Kasumi-1 (cell line): ENCODE measurements at places on chromosomes 1 and 21.

DNA sequence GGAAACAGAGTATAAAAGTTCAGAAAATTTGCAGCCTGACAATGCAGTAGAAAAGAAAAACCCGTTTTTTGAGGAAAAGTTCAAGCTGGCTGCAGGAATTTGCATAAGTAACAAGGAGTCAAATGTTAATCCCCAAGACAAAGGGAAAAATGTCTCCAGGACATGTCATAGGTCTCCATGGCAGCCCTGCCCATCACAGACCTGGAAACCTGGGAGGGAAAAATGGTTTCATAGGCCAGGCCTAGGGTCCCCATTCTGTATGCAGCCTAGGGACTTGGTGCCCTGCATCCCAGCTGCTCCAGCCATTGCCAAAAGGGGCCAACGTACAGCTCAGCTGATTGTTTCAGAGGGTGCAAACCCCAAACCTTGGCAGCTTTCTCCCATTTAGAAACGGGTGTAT lies 3.6 kb upstream of the KCNT2 start:
- DNase-seq = no peak

DNA sequence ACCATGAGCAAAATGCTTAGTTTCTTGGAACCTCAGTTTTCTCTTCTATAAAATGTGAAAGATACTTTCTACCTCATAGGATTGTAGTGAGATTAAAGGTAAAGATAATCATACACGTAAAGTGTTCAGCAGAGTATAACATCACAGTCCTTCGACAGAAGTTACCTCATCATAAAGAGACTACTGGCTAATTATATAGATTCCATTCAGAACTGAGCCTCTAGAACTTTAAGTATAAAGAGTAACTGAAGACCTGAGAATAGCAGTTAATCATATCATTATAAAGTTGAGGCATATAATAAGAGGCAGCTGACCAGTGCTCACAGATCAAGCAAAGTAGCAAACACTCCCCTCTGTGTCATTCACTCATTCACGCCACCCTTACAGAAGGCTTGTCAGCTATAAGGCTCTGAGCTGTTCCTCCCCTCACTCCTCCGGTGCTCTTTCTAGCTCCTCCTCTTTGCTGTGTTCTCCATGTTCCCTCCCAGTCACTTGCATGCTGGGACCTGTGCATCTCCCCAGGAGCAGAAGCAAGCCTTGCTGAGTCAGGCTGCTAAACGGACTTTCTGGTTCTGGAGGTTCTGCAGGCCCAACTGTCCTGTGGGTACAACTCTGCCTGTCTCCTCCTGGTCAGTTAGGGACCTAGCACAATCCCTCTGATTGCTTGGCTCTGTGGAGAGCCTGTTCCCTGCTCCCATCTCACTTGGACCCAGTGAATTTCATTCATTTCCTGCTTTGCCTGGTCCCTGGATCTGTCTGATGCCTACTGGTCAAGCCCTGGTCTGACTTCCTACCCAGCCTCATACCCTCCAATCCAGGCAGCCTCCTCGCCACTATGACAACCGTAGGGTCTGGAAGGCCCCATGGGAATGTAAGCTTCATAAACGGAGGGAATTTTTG lies 28.3 kb upstream of the LY9 start:
- DNase-seq = no peak

- peak; percentile 41 for DNase-seq
These were observed 10.4 kb upstream of the BCAR3 start for GRCh38 chr1:93692026-93692425.

GRCh38 chr1:2019571-2020309 lies 595 bp downstream of the GABRD start:
- DNase-seq = no peak

DNA sequence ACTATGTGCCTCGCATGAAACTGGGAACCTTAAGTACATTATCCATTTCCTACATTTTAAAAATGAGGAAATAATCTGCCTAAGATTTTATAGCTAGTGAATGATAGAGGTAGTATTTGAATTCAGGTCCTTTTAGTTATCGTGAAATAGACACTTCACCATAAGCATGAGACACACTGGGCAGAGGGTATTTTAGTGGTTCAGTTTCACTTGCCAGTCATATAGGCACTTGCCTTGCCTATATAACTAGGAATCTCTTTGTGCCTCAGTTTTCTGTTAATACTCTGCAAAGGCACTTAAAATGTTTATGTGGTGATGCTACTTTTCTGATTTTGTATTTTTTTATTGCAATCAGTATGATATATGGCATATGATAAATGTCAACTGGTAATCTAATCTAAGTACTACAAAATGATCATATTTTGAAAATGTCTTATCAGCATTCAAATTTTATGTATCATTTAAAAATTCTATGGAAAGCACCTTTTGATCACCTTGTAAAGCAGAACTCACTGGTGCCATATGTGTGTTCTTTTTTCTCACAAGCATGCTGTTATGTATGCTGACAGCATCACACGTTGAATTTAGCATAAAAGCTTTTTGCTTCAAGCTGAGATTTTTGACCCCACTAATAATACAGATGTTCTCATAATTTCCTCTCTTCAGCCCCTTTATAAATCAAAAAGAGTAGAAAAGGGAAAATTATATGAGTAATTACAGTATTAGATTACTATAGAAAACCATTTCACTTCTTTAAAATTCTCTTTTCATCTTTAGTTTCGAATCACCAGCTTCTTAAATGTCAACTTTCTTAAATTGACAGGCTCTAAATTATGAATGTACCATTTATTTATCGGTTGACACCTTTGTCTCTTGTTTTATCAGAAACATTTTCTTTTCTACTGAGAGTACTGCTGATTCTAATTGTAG lies 52.6 kb downstream of the RPS6KC1 start:
- no peak for DNase-seq

DNA sequence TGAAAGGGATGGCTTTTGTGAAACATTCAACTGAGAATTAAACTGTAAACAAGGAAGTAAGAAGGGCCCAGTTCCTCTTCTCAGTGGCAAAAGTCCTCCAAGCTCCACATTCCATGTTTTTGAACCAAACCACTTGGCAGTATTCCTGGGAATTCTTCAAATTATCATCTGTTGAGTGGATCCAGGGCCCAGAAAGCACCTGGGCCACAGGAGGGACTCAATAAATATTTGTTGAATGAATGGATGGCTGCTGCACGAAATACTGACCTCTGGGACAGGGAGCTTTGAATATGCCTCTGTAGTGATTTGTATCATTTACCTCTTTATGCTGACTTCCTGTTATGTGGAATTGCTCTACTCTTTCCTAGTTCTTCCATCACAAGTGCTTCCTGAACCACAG lies 4.7 kb downstream of the SLC35F3 start:
- no peak for DNase-seq

DNA sequence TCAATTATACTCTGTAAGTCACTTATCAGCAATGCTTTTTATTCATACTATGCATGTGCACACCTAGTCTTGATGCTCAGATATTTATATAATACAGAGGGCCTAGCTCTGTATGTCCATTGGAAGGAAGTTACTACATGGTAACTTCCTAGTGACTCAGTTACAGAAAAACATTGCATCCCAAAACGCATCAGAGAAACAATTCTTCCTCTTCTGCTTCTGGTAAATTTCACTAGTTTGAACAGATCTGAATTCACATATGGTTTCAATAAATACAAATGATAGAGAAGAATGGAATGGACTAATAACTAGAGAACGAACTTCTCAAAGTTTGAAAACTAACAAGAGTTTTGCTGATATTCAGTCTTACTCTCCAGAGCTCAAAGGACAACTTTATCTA lies 811.3 kb upstream of the ADGRL2 start:
- no peak for DNase-seq

- DNase-seq = peak; percentile 96
These were observed 32.4 kb downstream of the EIF2D start for GRCh38 chr1:206579747-206580437.

DNA sequence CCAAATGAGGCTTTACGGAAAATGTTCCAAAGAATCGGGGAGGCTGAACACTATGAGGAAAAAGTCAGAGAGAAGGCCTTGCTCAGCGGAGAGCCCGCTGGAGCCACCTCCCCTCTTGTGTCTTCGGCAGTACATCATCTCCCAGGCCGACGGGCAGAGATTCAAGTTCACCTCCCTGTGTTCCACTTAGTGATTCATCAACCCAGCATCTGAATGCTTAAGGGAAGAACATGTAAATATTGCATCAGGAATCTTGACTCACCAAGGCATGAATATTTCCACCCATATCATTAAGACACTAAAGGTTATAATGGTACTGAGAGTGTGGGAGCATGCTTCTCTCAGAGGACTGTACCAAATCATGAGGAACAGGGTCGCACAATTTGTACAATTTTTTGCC lies 172.5 kb downstream of the ST6GALNAC5 start:
- DNase-seq = no peak

GRCh38 chr1:180281490-180281889 lies 51.4 kb downstream of the LHX4 start:
- DNase-seq = no peak

GRCh38 chr1:84855168-84855567 lies 37.8 kb downstream of the LPAR3 start:
- no peak for DNase-seq

- DNase-seq = peak; percentile 10
These were observed 7.8 kb downstream of the ABCD3 start for GRCh38 chr1:94425821-94426484.

- DNase-seq = no peak
These were observed 40.9 kb downstream of the RPL5 start for GRCh38 chr1:92872719-92873118.

DNA sequence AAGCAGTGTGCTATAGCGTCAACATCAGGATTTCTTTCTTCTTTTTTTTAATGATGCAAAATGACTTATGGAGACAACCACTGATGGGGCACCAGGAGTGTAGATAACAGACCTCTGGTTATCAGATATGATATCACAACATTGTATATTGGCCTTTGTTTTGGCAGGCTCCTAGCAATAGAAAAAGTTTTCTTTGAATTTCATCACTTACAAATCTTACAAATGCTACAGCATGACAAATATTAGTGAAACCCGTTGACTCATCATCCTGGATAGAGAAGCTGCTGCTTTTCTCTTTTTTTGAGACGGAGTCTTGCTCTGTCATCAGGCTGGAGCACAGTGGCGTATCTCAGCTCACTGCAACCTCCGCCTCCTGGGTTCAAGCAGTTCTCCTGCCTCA lies 92.9 kb downstream of the LTN1 start:
- DNase-seq = no peak

DNA sequence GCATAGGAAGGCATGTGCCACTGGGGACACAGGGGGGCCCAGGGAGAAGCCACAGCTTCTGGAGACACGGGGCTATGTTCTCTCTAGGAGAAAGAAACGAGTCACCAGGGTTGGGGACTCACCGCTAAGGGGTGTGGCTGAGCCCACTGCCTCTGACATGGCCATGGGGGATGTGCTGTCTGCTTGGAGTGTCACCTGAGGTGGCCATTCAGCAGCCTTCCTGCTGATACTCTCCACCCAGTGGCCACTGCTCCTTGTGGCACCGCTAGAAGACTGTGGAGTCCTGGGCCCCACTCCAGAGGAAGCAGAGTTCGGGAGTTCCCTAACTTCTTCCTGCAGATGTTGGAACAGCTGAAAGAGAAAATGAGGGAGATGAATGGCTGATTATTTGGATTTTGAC lies 91.2 kb upstream of the SLC45A1 start:
- DNase-seq = no peak

DNA sequence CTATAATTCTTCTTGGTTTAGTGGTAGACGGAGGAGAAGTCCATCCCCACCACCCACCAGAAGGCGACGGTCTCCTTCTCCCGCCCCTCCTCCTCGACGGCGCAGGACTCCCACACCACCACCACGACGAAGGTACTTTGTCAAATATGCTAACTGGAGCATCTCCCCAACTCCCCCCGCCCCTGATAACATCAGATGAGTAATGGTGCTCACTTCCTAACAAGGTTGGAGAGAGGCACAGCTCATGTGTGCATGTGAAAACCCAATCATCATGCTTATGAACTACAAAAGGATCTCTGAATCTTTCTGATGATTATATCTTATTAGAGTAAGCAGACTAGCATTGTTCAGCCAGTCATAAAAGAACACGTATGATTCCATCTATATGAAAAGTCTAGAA lies 23.7 kb downstream of the SRRM1 start:
- DNase-seq = no peak

DNA sequence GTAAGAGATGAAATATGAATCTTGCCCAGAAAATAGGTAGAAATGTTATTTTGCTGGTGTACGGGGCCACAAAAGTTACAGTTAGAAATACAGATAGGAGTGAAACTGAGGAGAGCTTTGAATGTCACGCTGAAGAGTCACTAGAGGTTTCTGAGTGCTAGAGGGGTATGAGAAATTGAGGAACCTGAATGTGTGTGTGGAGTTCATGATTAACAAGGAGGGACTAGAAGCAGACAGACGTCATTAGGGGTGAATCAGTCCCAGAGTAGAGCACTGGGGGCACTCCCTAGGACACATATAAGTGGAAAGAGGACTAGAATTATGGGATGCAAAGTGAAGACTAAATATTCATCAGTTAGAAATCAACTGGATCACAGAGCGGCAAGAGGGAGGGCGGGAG lies 188.9 kb upstream of the MAP1LC3C start:
- no peak for DNase-seq

GRCh38 chr1:113142791-113143190 lies 69.8 kb downstream of the LRIG2 start:
- peak; percentile 45 for DNase-seq
